ENCODE measurements at places on chromosomes 13 and 19.
A peak's percentile ranks its signal among the peaks of the same experiment; 100 is the strongest.

DNA sequence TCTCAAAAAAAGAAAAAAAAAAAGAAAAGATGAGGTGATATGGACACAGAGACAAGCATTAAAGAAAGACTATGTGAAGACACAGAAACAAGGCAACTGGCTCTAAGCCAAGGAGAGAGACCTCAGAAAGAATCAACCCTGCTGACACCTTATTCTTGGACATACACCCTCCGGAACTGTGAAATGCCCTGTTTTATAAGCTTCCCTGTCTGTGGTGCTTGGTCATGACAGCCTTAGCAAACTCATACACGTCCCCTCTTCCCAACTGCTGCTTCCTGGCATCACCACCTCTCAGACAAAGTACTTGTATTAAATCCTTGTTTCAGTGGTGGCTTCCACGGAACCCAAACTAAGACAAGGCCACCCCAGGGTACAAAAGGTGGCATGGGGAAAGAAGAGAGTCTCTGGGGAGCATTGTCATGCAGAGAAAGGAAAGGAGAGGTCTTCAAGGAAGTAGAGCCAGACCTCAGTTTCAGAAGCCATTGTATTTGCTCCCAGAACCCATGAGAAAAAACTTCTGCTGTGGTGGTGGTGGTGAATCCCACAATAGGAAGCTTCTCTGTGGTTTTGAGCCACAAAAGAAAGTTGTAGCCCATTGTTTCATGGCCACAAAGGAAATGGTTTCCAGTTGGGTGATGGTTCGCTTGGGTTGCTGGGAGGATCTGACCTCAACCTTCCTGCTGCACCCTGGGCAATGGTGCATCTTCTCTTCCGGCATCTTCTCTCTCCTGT, 16.3 kb upstream of the TSPAN16 start:
- DNase-seq = peak; percentile 59

- DNase-seq = peak; percentile 89
These were observed 22.6 kb downstream of the FBXL12 start for GRCh38 chr19:9796113-9796773.

DNA sequence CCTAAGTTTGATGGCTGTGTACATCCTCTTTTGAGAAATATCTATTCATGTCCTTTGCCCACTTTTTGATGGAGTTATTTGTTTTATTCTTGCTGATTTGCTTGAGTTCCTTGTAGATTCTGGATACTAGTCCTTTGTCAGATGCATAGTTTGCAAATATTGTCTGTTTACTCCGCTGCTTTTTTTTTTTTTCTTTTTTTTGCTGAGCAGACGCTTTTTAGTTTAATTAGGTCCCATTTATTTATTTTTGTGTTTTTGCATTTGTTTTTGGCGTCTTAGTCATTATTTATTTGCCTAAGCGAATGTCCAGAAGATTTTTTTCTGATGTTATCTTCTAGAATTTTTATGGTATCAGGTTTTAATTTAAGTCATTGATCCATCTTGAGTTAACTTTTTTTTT, 114.9 kb downstream of the GPC6 start:
- no peak for DNase-seq

DNA sequence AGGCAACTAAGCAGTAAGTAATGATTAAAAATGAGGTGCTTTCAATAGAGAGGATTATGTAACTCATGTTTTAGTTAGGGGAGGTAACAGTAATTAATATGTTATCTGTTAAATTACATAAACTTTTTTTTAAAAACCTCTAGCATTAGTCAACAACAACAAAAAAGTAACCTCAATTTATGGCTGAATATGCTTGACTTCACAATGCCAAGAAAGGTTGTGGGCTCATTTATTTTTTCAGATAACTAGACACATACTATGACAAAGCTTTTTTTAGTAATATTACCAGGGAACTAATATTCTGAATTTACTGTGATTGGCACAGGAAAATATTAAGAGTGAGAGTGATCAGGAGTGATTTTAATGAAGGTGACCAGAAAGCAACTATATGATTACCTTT, 54.9 kb downstream of the KCNRG start:
- no peak for DNase-seq

GRCh38 chr19:1591421-1592023, 1.1 kb downstream of the MBD3 start:
- DNase-seq = peak; percentile 29

- DNase-seq = no peak
These were observed 263.4 kb downstream of the POU4F1 start for GRCh38 chr13:78339927-78340326.

- no peak for DNase-seq
These were observed 21.4 kb downstream of the KCTD4 start for GRCh38 chr13:45179428-45179827.

- DNase-seq = no peak
These were observed 16.0 kb upstream of the EMC10 start for GRCh38 chr19:50460161-50460765.

- DNase-seq = no peak
These were observed 15.2 kb downstream of the FAM124A start for GRCh38 chr13:51237386-51237785.

DNA sequence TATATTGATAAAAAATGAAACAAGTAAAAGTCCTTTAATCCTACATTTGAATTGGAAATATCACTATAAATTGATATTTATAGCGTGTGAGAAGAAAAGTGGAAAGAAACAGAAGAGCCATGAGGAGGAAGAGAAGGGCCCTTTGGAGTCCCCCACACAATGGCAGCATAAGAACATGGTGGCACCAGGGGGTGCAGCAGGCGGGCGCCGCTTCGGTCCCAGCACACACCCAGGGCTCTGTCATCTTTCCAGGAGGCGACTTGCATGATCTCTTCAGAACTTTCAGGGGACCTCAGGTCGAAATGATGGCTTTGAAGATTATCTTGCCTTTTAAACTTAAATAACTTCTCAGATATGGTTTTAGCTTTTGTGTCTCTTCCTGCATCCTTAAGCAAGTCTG, 91.8 kb downstream of the TUBGCP3 start:
- no peak for DNase-seq

- no peak for DNase-seq
These were observed 8.6 kb downstream of the ZBTB7A start for GRCh38 chr19:4057931-4058692.

DNA sequence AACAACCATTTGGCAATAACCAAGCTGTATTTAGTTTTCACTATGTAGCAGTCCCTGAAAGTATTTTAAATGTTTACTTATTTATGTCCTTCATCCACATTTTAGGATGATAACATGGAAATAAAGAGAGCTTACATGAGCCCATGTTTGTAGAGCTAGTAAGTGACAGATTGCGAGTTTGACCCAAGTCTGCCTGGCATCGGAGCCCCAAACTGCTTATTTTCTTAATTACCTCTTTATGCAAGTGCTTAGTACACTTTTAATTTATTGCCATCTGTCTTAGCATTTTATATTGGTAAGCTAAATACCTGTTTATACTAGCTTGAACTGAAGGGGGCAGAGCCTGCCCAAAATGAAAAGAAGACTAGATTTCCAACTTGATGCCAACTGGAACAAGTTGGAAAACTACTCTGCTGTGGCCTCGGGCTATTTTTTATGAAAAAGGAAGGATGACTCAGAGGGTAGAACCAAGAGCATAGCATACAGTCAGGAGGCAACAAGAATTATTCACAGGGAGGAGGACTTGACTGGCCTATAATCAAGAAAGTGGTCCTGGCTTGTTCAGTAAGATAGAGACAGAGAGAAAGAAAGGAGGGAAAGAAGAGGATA, 150.2 kb downstream of the NDFIP2 start:
- no peak for DNase-seq

DNA sequence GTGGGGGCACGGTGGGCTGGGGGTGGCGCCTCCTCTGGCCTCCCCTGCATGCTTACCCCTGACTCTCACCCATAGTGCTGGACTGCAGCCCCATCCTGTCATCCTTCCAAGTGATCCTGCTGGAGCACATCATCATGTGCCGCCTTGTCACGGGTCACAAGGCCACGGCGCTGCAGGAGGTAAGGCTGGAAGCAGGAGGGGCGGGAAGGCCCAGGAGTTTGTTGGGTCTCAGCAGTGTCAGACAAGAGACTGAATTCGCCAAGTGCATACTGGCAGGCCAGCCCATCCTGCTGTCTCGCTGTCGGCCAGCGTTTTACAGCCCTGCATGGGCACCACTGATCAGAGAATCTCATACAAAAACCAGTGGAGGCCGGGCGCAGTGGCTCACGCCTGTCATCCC, 23.1 kb downstream of the MAU2 start:
- DNase-seq = no peak

- no peak for DNase-seq
These were observed 75.7 kb downstream of the COL4A2 start for GRCh38 chr13:110382830-110383229.

GRCh38 chr19:53906211-53907192, 2.6 kb upstream of the CACNG7 start:
- DNase-seq = peak; percentile 69

- no peak for DNase-seq
These were observed 335.5 kb downstream of the TBC1D4 start for GRCh38 chr13:75146436-75146835.

- DNase-seq = no peak
These were observed 101.2 kb downstream of the ATP11A start for GRCh38 chr13:112790735-112791641.

GRCh38 chr13:101307181-101307701, 109.1 kb downstream of the NALCN start:
- no peak for DNase-seq

GRCh38 chr13:113857531-113858195, 6.2 kb downstream of the GAS6 start:
- DNase-seq = no peak

- DNase-seq = no peak
These were observed 1.3 kb upstream of the ARHGAP45 start for GRCh38 chr19:1065606-1066109.

- DNase-seq = no peak
These were observed 173.6 kb downstream of the NALCN start for GRCh38 chr13:101242720-101243119.

DNA sequence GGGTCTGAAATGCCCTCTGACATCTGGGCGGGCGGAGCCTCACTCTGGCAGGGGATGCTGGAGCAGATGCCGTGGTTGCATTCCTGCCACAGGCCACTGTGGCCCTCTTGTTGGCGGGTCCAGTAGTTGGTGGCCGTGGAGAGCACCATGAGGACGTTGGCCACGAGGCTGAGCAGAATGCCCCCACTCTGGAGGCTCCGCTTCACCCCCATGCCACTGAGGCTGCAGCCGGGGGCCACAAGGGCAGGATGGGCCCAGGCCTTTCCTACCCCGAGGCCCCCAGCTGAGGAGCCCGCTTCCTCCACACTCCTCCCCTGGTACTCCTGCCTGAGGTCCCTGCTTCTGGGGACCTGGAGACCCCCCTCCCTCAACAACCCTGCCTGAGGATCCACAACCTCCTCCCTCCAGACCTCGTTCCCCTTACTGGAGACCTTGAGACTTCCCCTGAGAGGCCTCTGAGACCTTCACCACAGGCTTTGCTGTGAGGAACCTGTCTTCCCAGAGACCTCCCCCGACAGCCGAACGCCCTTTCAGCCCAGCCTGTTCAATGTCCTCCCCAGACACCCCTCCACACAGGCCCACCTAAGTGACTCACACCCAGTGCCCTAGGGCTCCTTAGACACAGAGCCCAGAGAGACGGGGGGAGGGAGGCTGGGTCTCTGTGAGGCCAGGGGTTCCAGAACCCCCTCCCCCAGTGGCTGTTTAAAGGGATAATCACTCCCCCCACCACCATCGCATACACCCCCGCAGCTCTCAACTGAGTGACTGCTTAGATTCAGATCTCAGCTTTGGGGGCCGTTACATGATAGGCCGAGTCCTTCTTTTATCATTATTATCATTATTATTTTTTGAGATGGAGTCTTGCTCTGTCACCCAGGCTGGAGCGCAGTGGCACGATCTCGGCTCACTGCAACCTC, at the start of gene CLDND2:
CLDND2 (minus strand) TSS at position 638 of the 917 bp plus-strand sequence; CDS start at position 212, 426 bp downstream.
- DNase-seq = peak; percentile 29

DNA sequence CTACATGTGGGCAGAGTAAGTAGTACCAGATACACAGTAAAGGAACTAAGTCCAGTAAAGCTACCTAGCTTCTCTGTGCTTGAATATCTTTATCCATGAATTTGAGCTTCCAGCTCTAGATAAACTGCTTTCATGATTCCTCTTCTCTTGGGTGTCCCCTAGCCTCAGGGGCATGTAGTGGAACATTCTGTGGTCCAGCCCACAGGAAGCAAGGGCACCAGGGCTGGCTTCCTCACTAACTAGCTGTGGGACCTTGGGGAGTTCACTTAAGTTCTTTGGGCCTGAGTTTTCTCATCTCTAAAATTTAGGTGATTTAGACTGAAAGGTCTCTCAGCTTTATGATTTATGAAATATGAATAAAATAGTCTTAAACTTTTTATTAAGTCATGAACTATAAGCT, 185.7 kb downstream of the KATNAL1 start:
- no peak for DNase-seq

- DNase-seq = peak; percentile 3
These were observed 52.0 kb downstream of the TDRD3 start for GRCh38 chr13:60448907-60449510.

DNA sequence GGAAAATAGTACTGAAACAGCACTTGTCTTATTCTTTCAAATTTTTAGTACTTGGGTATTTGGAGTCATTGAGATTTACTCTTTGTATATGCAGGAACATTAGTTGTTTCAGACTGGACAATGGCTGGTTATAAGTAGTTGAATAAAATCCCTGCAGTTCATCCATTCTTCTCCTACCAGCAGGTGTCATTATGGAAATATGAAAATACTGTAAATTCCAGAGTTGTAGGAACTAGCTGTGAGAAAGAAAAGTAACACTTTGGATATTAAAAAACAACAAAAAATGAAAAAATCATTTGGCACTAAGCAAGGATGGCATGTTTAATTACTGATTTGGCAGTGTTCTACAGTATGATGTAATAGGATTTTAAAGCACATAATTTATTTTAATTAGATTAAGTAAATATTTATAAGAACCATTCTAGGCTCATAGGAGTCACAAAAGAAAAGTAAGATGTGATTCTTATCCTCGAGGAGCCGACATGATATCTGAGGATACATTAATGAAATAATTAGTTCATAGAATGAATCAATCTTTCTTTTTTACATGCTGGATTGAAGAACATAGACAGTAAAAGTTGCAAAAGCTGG, 155.3 kb downstream of the KCNRG start:
- no peak for DNase-seq

- DNase-seq = no peak
These were observed 401.7 kb downstream of the IRS2 start for GRCh38 chr13:109384491-109385241.
